ENCODE measurements at places on chromosomes 1 and 21.
A peak's percentile ranks its signal among the peaks of the same experiment; 100 is the strongest.

- DNase-seq: peak; percentile 5
These were observed 160.7 kb downstream of the LEPR start for GRCh38 chr1:65581119-65581518.

DNA sequence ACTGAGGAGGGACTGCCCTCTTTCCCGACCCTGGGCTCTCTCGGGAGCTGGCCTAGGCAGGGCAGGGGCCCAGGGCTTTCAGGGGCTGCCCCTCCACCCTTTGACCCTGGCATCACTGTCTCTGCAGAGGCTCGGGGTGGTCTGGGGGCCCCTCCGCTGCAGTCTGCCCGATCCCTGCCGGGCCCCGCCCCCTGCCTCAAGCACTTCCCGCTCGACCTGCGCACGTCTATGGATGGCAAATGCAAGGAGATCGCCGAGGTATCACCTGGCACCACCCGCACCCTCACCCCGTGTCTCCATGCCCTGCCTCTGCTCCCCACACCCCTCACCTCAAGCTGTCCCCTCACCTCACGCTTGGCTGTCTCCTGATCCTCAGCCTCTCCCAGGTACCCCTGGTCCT, 5.5 kb downstream of the AMPD2 start:
- no peak for DNase-seq

GRCh38 chr1:230753586-230754251, 6.5 kb downstream of the CAPN9 start:
- peak; percentile 32 for DNase-seq

DNA sequence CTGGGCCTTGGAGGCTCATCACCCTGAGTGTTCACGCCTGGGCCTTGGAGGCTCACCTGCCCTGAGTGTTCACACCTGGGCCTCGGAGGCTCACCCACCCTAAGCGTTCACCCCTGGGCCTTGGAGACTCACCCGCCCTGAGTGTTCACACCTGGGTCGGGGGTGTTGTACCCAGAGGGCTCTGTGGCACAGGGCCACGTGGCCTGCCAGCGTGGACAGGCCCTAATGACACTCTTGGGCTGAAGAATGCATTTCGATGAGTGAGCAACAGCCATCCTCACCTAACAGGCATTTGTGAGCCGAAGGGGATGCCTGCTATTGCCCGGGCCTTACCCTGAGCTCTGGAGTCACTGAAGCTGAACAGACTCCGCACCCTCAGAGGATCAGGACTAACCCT, 17.5 kb downstream of the SLC19A1 start:
- DNase-seq: no peak

DNA sequence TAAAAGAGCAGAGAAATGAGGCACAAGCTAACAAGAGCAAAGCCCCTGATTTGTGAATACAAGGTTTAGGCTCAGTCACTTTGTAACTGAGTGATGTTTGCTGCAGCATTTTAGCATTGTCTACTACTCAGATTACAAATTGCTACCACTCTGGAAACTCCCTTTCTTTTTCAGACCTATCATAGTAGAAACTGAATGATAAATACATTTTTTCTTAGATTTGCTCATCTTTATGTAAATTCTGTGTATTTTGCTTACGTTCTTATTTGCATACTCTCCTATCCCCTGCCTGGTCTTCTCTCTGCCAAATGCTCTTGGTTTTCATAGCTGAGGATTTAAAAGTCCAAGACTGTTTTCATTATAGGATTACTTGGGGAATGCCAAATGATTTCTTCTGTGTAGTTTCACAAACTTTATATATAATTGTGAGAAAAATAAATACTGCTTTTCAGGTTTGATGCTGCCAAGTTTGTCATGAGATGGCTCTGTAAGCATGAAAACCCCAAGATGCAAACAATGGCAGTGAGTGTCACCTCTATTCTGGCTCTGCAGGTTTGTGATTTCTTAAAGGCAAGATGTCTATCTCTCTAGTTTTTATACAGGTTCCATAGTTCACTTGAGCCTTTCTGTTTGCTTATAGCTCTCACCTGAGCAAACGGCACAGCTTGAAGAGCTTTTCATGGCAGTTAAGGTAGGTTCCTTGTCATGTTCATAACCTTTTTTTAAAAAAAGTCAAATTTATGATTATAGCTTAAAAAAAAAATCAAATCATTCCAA, 24.7 kb downstream of the ZYG11A start:
- no peak for DNase-seq

Measured in Calu3 (cell line).